Stimulated activated CD8-positive, alpha-beta memory T cell treated with anti-CD3 and anti-CD28 coated beads, Interleukin-4, amount 100 ng/mL, for 4 hours (primary cell): ENCODE measurements at places on chromosomes 2 and 18.

GRCh38 chr2:23385748-23386338 is 864 bp downstream of the KLHL29 start:
- DNase-seq, result no peak

DNA sequence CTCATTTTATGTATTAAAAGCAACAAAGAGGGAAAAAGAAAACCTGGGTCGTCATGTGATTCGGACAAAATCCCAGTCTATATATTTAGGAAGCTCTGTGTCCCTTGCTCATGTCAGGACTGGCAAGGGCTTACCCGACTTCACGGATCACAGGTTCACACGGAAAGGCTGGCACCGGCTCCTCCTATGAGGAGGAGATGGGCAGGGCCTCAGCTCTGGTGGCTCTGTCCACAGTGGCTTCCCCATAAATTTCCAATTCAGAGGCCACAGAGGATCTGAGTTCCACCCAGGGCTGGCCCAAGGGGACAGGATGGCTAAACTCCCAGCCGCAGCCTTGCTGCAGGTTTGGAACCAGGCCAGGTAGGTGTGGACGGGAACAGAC is 186.8 kb downstream of the BCL2 start:
- DNase-seq, result no peak

GRCh38 chr2:37619230-37619958 is 52.0 kb downstream of the CDC42EP3 start:
- no peak for DNase-seq

- no peak for DNase-seq
Observed at GRCh38 chr2:119015845-119016244, 73.9 kb downstream of the MARCO start.

- DNase-seq, result no peak
Observed at GRCh38 chr2:219457784-219458369, 23.2 kb downstream of the SPEG start.

DNA sequence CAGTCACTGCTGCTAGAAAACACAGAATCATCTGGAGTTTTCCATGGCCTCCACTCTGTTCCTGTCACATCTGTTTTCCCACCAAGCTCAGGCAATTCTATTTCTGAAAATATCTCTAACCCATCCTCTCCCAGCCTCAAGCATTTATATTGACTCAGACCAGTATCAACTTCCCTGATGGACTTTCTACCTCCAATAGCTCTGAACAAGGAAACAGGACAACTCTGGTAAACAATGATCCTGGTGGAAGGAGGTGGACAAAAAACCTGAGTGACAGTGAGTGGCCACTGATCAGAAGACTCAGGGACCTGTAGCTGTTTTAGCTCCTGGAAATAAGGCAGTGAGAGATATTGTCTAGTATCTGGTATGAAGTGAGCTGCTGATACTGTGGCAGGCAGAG is 23.4 kb downstream of the BMP10 start:
- DNase-seq, result no peak

GRCh38 chr2:150535176-150535575 is 47.7 kb upstream of the RND3 start:
- DNase-seq, result no peak

GRCh38 chr2:161367675-161368074 is 48.4 kb upstream of the TBR1 start:
- DNase-seq, result no peak

- no peak for DNase-seq
Observed at GRCh38 chr2:138536740-138537139, 35.2 kb downstream of the SPOPL start.

GRCh38 chr2:149160701-149161217 is 122.3 kb downstream of the LYPD6B start:
- DNase-seq, result no peak

DNA sequence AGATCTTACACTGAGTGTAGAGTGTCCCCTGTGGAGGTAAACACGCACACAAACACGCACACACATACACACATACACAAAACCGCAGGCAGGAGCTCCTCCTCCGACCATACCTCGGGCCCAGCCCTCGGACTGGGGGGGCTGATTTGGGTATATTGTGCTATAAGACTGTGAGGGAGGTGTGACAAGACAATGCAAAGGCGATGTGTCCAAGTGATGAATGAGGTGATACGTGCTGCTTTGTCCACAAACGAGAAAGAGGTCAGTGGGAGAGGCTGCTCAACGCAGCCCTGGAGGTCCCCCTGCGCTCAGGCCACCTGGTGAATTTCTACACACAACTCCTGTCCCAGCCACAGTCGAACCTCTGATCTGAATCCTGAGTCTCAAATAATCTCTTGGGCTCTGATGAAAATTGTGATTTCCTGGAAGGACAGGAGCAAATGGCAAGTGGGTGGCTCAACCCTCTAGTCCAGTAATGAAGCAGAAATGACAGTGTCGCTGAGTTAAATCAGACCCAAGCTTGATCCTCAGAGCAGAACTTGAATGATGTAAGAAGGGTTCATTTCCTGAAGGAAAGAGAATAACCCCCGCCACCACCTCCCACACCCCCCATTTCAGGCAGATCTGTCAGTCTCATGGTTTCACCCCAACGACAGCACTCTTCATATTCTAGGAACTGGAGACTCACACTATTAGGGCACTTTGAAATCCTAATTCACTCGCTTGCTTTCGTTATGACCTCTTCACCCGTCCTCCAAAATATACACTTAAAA is 48.9 kb upstream of the ASXL2 start:
- no peak for DNase-seq

GRCh38 chr2:64975232-64975821 is 13.9 kb upstream of the SLC1A4 start:
- no peak for DNase-seq

- DNase-seq, result no peak
Observed at GRCh38 chr2:48531141-48531648, 1.2 kb downstream of the STON1 start.

DNA sequence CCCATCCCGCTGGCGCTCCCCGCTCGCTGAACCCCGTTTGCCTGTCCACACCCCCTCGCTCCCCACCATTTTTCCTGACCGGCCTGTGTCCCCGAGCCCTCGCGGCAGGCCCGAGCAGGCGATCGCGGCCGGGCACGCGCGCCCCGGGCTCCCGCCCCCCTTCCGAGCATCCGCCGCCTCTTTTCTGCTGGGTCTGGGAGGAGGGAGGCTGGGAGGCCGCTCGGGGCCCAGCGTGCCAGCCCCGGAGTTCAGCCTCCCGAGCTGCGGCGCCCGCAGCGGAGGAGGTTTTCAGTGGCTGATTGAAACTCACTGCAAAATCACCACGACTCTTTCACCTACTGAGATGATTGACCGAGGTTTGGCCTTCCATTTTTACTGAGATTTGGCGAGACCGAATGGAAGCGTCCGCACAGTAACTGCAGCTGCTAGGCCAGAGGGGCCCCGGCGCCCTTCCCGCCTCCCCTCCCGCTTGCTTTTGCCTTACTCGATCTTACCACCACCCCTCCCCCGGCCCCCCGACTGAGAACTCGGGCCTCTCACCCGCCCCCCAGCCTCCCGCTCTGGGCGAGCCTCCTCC is 4.8 kb downstream of the SOX11 start:
- no peak for DNase-seq

GRCh38 chr2:17830053-17831034 is 14.1 kb downstream of the MSGN1 start:
- no peak for DNase-seq

DNA sequence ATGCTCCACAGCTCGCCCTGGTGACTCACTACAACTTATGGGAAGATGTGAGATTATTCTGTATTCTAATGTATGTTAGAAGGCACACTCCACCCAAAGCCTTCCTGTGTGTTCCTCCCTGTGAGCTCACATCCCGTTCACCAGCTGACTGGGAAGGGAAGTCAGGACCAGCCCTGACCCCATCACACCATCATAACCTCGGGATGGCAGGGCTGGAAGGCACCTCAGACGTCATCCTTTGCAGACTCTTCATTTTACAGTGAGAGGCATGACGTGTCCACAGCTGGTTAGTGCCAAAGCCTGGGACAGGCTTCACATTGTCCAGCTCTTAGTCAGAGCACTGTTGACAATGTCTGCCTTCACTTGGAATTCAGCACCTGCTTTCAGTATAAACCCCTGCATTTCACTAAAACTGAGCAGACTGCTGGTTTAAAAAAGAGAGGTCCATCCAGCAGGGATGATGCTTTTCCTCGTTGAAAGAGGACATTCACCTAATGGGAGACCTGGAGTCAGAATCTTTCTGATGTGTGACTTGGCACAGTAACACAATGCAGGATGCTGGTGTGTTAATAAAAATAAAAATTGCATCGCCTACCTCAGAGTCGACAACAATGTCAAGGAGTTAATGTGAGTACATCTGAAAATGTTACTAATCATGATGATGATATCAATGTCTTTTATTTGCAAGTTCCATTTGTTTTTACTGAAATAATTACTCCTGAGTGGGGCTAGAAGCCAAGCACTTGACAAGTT is 418.0 kb upstream of the TNP1 start:
- DNase-seq, result no peak

DNA sequence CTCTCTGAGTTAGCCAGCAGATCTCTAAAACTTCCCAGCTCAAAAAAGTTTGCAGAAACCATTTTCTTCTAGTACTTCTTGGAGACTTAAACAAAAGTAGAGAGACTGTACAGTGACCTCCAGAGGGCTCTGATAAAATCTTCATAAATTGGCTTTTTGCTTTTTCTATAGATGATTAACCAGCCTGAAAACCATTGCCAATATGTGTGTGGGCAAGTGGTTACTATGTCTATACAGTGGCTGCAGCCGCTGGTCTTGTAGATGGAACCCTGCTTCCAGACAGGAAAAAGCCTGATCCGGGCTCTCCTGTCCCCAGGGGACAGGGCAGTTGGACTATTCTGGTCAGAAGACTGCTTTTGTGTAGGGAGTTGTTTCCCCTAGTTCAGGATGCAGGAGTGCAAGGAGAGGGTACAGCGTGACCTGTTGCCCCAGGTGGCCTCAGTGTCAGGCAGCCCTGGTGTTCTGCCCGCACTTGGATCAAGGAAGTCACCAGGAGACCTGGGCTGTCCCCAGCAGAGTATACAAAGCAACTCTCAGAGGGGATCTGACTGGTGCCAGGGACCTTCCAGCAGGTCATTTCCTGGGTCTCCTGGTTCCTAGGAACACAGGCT is 7.3 kb upstream of the PTPRM start:
- DNase-seq, result no peak

- no peak for DNase-seq
Observed at GRCh38 chr2:180662521-180662920, 317.9 kb upstream of the UBE2E3 start.

GRCh38 chr2:64482765-64483504 is 29.0 kb downstream of the LGALSL start:
- DNase-seq, result no peak

DNA sequence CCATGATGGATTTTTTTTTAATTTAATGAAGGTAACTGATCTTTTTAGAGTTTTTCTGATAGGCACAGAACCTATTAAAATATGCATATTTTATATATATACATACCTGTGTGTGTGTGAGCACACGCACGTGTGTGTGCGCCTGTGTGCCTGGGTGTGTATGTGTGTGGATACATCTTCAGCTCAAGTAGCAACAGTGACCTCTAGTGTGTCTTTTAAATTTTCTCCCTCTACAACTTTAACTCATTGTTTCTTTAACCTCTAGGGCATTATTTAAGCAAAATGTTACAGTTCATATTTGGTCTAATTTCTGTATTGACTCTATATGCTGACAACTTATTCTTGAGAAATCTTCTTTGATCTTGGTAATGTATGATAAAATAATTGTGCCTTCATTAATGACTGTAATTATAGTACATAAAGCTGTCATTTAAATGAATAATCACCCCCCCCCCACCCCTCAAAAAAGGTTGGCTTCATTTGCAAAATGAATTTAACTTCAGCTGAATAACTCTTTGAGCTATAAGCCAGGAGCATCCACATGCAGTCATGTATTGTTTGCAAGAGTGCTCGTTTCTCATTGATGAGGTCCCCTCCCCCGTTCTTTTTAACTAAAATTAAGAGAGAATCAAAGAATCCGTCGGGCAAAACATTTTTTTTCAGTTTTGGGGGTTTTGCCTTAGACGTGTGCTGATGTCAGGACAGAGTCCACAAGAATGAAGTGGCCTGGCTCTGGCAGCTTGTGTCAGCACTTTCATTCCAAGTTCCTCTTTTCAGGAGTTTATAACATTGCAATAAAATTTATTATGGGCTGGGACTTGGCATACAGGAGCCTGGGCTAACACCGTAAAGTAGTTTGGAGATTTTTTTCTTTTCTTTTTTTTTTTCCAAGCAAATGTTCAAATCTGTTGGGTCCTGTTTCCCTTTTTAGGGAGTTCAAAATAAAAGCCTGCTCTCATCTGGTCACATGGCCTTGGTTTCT is 80.0 kb downstream of the ETAA1 start:
- no peak for DNase-seq

DNA sequence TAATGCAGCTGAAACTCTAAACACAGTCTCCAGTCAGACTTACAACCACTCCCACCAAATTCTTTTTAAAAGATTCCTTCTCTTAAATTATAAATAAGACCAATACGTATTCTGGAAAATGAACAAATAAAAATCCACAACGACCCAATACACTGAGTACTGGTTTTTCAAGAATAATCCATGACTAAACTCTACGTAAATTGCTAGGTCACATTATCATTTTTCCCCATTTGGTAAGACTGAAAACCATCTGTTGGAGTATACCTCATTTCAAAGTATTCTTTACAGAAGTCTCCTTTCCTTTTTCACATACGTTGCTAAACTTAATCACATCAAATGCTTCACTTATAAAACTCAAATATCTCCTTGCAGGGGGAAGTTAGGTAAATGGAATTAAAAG is 6.0 kb downstream of the ZNF516 start:
- no peak for DNase-seq

DNA sequence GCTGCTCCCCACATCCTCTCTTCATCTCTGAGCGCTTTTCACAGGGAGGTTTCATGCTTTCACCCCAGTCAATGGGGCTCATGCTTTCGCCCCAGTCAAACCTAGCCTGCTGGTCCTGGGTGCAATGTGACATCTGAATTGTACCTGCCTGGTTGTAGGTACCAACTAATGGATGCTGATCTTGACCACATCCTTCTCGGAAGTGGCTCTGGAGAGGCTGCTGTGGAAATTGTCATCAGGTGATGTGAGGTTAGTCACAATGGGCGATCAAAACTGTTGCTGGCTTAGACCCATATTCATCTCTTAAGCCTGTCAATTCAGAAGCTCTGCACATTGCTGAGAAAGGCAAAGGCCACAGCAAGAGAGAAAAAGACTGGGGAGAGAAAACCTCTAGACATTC is 32.7 kb upstream of the ALKAL2 start:
- DNase-seq, result no peak

GRCh38 chr18:24063121-24063731 is 48.7 kb downstream of the TTC39C start:
- DNase-seq, result no peak

DNA sequence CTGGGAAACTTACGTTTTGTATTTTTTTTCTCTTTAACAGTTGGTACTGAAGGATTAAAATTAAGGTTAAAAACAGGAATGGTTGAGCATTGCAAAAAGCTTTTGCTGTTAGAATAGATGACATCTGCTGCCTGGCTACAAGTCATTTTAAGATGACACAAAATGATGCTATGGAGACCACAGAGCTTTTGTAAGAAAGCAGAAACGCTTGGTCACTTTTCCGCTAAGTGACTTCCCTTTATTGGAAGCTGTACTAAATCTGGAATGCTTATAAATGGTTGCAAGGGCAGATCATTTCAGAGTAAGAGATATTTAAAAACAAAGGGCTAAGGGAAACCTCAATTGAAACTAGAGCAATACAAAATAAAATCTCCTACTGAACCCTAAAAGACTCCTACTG is 544.0 kb downstream of the STK39 start:
- DNase-seq, result no peak
